Islet precursor cell (in vitro differentiated cells): ENCODE measurements at places on chromosomes 6 and 20.

DNA sequence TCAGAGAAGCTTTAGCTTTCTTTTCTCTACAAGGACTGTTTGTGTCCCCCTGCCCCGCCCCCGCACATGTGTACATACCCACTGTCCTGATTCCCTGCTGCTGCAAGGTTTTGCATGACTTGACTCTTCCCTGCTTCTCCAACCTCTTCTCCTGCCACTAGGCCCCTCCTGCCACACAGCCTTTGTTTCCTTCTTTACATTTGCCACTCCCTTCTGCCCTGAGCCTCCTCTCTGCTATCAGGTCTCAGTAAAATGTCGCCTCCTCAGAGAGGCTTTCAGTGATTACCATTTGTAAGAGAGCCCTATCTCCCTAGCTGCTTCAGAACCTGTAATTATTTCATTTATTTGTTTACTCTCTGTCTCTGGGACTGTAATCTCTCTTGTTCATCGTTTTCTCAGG is 56.4 kb upstream of the VSTM2L start:
- DNase-seq, result peak; percentile 79

DNA sequence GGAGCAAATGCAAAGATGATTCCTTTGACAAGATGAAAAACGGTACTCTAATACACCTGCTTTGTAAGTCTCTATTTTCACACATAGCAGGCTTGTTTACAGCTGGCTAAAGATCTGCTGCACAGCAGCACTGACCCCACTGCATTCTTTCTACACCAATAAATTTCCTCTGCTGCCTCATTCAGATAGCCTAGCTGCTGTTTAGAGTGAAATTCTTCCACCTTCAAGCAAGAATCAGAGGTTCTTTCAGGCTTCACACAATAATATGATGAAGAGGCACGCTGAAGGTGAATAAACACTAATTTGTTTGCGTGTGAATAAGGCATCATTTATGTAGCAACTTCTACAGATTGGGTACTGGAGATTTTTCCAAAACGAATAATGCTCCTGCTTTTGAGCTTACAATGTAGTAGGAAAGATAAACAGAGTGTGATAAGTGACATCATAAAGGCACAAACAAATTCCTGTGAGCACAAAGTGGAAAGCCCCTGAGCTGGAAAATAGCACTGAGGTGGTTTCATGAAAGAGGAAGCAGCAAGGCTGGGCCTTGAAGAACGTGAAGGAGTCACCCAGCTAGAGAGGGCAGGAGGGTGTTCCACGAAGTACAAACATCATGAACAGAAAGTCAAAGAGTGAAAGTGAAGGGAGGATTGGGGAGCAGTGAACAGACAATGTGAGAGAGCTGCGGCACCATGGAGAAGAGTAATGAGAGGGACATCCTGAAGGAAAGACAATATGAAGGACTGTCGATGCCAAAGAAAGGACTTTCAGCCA is 543.4 kb downstream of the CD83 start:
- DNase-seq, result peak; percentile 60

GRCh38 chr6:163159689-163160088 is 254.8 kb upstream of the QKI start:
- no peak for DNase-seq

GRCh38 chr6:35694462-35694861 is 5.7 kb upstream of the FKBP5 start:
- DNase-seq, result no peak

DNA sequence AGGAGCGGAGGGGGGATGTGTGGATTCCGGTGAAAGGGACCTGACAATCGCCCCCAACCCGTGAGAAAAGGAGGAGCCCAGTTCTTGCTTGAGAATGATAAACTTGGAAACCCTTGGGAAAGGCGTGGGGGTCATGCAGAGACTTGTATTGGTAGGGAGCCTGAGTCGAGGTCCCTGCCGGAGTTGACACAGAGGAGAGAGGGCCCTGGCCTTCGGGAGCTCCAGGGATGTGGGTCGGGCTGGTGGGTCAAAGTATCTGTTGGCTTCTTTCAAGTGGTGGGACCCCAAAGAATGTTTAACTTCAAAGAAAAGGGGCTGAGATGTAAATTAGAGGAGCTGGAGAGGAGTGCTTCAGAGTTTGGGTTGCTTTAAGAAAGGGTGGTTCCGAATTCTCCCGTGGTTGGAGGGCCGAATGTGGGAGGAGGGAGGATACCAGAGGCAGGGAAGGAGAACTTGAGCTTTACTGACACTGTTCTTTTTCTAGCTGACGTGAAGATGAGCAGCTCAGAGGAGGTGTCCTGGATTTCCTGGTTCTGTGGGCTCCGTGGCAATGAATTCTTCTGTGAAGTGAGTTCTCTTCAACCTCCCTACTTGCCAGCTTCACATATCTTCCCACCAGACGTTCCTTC is 571 bp downstream of the CSNK2B start:
- no peak for DNase-seq

- DNase-seq, result no peak
These were observed 57.3 kb downstream of the FAM83B start for GRCh38 chr6:54903884-54904283.

- DNase-seq, result no peak
These were observed 4.5 kb downstream of the PHF3 start for GRCh38 chr6:63640062-63640461.

DNA sequence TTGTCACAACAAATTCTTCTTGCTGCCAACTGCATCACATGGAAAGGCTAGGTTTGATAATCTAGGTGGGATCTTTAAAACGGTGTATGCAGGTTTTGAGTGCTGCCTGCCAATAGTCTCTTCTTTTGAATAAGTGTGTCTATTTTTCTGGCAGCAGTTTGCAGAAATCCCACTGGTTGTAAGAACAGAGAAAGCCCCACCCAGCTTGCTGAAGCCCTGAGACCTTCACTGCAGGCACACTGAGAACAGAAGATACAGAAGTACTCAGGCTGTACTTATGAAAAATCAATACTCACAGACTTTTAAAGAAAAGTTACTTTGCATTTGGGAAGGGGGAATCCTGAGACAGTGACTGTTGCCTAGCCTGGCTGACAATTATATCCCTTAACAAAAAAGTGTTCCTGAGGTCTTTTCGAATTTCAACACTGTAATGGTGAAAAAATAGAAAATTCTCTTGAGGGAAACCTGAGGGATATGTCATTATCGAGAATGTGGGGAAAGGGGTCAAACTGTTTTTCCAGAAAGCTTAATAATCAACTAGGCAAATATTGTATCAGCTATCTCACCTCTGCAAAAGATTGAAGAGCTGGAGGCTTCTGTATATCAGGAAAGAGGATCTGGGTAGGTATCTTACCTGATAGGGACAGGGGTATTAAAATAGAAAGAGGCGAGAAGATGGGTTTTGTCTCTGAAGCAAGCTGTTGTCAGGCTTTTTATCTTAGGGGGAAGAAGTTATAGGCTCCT is 199.9 kb downstream of the LRFN2 start:
- peak; percentile 25 for DNase-seq

GRCh38 chr6:56370561-56371211 is 123.3 kb upstream of the COL21A1 start:
- no peak for DNase-seq

- DNase-seq, result no peak
These were observed 54.7 kb upstream of the GGTLC1 start for GRCh38 chr20:24043294-24043693.

- DNase-seq, result no peak
These were observed 21.5 kb upstream of the NTSR1 start for GRCh38 chr20:62686869-62687830.

DNA sequence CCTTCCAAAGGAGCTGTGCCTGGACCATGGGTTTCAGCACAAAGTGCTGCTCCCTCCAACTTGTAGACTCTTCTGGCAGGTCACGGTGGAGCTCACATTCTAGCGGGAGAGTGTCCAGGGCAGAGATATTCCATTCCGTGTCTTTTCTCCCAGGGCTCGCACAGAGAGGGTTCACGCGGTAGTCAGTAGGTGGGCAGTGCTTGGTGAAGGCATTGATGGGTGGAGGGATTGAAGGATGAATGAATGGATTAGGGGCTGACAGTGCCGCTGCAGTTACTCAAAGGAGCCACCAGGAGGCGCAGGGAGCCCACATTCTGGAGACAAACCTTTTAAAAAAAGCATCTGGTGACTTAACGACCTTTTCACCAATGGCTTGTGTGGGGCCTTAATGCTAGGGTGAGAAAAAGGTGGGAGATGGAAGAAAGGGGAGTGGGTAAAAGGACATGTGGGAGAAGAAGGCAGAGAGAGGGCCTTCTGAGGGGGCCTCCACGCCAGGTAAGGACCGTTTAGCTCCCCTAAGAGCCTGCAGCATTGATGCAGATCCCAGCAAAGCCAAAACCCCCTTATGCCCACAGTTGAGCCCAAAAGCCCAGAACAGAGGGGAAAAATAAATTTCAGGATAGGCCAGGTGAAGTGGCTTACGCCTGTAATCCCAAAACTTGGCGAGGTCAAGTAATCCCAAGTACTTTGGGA is 17.5 kb upstream of the FAM110A start:
- DNase-seq, result peak; percentile 70

GRCh38 chr20:4295226-4295625 is 279.9 kb upstream of the RNF24 start:
- DNase-seq, result peak; percentile 20

DNA sequence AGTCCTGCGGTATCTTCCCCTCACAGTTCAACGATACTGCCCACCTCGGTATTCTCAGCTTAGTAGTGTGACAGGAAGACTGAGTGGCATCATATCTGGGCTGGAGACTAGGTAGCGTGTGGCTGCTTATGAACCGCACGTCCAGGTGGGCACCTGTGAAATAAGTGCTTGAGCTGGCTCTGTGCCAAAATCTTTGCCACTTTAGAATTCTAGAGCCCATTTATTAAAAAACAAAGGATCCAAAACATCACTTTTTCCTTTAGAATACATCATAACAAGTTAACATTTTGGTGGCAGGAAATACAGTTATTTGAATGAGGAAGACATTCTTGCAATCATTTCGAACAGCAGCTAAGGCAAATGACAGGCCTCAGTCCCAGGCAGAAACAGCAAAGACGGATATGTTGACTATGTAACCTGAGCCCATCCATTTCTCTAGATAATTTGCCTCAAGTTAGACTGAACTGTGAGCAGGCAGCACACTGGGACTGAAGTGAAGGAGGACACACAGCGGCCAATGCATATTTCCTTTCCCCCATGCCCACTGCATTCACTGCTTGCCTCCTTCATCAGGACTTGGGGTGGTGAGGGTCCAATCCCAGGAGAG is 136.6 kb downstream of the GMDS start:
- DNase-seq, result no peak

DNA sequence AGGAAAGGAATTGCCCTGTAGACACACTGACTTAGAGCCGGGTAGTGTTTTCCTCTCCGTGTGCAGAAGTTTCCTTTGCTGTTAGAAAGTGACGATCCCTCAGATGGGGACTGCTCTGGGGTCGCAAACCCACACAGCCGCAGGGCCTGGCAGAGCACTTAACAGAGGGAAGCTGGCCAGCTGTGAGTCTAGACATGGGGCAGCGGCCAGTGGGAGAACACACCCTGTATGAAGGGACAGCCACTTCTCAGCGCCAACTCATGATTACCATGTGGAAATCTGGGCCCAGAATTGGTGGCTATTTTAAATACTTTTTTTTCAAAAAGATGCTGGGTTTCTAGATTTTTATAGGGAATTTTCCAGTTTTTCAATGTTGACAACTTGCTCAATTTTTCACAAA is 39.4 kb downstream of the SLC9A8 start:
- DNase-seq, result no peak

- no peak for DNase-seq
These were observed 18.4 kb downstream of the SERAC1 start for GRCh38 chr6:158149641-158150040.

DNA sequence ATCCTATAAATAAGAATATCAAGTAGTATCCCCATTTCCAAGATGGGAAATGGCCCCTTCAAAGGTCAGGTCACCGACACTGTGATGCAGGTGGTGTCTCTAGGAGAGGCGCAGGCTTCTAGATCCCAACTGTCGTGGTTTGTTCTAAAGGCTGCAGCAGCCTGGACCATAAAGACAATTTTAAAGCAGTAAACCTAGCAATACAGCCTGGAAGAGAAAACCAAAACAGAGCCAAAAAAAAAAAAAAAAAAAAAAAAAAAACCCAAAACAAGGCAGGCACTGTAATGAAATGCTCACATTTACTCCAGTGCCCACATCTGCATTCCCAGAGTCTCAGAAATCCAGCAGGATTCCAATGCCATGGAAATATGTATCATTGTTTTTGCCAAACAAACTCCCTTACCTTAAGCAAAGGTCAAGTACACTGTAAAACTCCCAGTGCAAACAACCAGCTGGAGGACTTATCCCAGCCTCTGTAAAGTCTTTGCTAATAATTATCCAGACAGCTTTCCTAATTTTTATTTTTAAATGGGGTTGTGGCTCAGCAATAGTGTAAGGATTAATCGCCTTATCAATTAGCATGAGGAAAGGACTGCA is 98.2 kb downstream of the PSMG4 start:
- DNase-seq, result no peak

DNA sequence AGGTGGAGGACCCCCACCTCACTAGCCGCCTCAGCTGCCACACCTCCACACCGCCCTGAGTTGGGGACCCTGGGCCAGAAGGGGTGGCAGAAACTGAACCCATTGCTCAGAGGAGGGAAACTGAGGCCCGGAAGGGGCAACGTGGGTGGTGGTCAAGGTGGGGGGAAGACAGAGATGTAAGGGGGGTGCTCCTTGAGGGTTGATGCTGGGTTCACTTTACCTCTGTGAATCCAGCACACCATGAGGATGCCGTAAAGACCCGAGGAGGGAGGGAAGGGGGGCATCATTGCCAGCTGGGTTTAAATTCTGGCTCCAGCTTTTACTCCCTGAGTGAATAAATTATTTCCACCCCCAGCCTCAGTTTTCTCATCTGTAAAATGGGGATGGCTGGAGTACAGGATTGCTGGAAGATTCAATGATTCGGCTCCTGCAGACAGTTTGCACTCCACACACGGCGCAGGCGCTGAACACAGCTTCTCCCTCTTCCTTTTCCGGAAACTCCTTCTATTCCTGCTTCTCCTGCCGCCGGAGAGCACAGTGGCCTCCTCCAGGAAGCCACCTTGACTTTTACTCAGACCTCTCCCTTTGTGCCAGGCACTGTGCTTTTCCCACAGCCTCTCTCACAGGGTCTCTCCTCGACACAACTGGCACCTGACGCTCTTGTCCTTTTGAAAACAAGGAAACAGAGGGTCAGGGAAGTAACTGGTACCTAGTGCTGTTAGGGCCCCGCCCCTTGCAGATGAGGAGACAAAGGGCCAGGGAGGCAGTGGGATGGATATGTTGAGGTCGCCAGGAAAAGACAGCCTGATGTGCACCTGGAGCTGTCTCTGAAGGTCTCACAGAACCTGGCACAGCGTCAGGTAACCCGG is 59.4 kb downstream of the UBE2V1 start:
- no peak for DNase-seq

DNA sequence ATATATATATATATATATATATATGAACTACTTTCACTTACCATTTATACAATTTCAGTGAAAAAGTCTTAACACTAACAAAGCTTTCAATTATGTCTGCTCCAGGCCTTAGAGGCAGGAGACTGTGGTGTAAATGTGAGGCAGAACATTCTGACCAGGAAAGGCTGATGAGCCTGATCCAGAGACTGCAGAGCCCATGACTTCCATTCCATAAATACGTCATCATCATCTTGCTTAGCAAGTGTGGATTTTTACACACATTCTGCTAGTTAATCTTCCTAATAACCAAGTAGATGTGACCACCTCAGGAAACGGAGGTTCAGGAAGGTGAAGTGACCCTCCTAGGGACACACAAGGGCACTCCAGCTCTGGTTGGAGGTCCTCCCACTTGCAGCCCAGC is 14.9 kb downstream of the TRERF1 start:
- DNase-seq, result no peak
